ENCODE measurements at places on chromosomes 12 and 14.

DNA sequence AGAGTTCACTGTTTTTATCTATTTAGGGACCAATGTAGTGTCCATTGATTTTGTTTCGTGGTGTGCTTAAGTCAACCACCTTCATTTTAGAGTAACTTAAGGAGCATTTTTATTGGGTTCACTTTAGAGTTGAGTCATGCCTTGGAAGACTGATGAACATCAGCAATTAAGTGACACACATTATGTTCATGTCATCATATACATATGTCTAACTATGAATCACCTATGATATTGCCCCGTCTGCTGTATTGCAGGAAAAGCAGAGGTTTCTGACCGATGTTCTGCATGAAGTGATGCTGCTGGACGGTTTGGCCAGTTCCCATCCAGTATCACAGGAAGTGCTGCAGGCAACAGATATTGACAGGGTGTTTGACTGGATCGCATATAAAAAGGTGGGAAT is 227.1 kb downstream of the TRHDE start:
- DNase-seq = no peak

DNA sequence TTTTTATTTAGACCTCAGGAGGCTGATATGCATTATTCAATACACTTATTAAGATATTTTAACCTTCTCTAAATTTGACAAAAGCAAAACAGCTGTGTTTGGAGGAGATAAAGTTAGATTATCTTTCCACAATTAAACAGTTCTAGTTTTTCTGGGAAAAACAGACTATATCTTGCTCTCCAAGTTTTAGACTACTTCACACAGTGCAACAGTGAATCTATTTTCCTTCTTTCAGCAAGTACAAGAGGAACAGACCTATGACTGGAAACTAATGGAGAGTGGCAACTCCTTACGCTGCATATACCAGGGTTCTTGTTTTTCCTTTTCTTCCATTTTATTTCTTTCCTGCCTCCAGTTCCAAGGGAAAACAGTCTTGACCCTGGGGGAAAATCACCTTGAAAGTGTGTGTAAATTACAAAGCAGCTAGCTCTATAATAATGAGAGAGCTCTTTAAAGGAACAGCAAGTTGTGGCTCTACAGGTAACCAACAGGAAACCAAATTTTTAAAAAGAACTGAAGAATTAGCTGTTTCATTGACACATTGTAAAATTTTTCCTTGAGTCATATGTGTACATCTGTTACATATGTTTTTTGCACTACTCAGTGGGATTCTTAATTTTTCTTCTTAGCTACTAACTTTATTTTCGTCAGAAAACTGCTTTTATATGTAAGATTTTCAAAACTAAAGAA is 27.4 kb downstream of the DNM1L start:
- no peak for DNase-seq

DNA sequence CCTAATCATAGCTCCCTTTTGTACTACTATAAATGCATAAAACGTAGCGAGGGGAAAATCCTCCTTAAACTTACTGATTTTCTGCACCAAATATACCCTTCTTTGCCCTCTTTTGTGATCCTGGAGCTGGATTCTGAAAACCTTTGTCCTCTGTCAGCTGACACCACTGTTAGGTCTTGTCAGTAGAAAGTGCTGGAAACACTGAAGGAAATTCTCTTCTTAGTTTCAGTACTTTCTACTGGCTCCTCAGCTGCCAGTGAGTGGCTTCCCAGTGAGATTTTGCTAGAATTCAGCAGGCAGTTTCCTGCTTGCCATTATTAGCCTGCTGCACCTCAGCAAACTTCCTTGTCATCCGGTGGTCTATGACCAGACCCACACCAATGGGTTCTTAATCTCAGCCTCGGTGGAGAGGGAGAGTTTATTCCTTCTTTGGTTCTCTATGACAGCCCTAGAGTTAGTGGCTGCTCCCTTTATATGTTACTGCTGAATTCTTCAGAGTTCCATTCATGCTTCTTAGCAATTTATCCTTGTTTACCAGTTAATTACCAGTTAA is 476.2 kb downstream of the FSCB start:
- DNase-seq = peak; percentile 22

DNA sequence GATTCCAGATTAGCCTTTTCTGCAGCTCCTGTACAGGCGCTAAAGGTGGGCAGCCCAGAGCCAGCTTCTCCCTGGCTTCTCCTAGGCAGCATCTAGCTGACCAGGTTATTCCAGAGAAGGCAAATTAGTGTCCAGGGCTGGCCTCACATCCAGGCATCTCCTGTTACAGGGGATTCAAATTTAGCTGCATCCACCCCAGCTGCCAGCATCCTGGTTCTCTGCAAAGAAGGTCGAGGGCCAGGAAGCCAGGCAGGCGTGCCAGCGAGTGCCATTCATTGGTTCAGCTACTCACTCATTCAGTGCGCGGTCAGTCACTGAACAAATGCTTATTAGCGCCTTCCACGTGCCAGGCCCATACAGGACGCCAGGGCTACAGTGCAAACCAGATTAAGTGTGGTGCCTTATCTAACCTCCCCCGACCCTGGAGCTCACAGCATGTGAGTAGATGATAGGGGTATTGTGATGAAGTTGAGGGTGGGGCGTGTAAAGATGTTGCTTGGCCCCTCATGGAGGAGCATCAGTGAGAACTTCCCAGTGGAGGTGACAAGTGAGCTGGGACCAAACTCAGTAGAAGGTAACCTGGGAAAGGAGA is 15.7 kb upstream of the FAM222A start:
- no peak for DNase-seq

- no peak for DNase-seq
Observed at GRCh38 chr12:25262389-25263074, 11.8 kb upstream of the KRAS start.

GRCh38 chr12:25084816-25085215 is 110.1 kb downstream of the DNAI7 start:
- DNase-seq = peak; percentile 24

GRCh38 chr14:89351221-89351515 is 65.9 kb downstream of the FOXN3 start:
- no peak for DNase-seq

DNA sequence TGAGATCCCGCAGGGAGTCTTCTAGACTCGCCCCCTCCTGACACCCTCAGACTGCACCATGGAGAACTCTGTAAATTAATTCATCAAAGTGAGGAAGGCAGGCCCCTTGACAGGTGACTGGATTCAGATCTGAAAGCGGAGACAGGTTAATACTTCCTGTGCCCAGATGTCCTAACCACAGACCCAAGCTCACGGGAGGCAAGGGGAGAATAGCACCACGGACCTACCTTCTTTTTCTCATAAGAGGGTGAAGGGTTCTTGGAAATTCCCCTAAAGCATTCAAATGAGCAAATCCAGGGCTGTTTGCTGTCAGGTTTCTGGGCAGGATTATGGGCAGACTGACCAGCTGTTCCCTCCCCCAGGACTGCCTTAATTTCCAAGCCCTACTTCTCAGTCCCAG is 170.0 kb downstream of the ZFP36L1 start:
- no peak for DNase-seq

- no peak for DNase-seq
Observed at GRCh38 chr12:14605401-14605989, 37.8 kb upstream of the PLBD1 start.

DNA sequence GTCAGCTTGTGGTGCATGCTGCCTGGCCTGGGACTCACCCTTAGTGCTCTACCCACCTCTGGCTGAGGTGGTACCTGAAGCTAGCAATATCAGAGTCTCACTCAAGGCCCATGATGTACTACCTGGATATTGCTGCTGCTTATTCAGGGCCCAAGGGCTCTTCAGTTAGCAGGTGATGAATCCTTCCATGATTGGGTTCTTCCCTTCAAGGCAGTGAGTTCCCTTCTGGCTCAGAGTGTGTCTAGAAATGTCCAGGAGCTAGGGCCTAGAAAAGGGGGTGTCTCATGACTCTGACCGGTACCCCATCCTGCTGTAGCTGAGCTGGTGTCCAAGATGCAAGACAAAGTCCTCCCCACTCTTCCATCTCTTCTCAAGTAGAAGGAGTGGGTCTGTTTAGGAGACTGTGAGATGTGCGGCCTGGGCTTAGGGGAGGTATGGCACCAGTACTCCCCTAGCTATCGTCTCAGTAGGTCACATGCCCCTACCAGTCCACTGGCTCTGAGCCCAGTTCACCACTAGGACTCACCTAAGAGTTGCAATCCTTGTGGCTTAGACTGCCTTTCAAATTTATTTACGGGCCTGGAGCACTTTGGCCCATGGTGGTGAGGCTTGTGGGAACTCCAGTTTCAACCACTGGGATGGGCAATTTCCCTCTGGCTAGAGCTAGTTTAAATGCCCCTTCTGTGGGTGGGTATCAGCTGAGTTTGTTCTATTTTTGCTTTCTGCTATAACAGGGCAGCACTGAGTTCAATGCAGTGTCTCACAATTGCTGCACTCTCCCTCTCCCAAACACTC is 12.2 kb downstream of the PRORP start:
- DNase-seq = no peak

- no peak for DNase-seq
Observed at GRCh38 chr14:40694023-40694422, 912.7 kb upstream of the LRFN5 start.

- DNase-seq = peak; percentile 63
Observed at GRCh38 chr14:62179367-62180018, 417.3 kb downstream of the SNAPC1 start.

DNA sequence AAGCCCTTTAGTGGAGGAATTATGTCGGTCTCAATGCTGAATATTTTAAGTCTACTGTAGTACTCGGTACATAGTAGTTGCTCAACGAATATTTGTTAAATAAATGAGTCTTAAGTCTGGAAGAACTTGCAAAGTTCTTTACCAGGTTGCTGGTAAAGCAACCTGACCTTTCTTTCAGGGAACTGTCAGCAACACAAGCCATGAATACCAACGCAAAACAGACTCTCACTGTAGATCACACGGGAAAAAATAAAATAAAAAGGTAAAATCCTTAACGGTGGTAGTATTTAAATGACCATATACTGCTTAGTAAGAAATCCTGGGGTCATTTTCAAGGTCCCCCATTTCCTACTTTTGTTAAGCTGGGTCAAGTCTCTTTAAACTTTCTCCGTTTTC is 447 bp upstream of the NUBPL start:
- no peak for DNase-seq

- peak; percentile 53 for DNase-seq
Observed at GRCh38 chr14:79543967-79544697, 667.2 kb downstream of the DIO2 start.

DNA sequence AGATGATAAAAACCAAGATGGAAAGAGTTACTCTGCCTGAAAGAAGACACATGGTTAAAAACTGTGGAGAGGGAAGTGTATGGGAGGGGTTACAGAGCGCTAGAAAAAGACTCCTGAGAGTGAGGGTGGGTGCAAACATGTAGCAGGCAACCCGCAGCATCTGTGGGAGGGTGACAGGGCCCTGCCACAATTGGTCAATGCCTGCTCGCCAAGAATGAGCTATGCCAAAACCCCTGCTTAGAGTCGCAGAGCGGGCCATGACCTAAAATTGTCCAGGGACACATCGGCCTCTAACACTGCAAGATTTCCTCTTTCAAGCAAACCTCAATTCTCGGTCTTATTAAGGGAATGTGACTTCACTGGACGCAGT is 700 bp downstream of the PRKAG1 start:
- no peak for DNase-seq

DNA sequence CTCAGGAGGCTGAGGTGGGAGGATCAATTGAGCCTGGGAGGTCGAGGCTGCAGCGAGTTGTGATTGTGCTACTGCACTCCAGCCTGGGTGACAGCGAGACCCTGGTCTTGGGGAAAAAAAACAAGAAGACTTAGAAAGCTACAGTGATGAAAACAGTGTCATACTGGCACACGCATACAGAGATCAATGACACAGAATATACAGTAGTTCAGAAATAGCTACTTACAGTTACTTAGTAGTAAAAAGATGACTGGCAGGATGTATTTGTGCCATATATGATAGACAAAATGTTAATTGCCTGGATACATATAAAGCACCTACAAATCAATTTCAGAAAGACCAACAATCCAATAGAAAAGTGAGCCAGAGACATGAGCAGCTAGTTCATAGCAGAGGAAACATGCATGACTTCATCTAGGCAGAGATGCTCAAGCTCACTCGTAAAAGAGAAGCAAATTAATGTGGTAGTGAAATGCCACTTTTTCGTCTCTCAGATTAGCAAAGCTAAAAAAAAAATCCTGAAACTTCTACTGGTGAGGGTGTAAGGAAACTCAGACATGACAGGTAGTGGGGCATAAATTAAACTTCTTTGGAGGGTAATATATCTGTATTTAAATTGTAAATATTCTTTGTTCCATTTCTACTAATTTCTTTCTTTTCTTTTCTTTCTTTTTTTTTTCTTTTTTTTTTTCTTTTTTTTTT is 2.5 kb upstream of the ALDH2 start:
- no peak for DNase-seq

GRCh38 chr12:54266852-54267251 is 13.1 kb downstream of the CBX5 start:
- no peak for DNase-seq

- no peak for DNase-seq
Observed at GRCh38 chr12:55470088-55470829, at the start of gene OR6C70. Gene OR6C70 (minus strand): TSS chr12:55470138. CDS start chr12:55470138, 0 bp downstream.

DNA sequence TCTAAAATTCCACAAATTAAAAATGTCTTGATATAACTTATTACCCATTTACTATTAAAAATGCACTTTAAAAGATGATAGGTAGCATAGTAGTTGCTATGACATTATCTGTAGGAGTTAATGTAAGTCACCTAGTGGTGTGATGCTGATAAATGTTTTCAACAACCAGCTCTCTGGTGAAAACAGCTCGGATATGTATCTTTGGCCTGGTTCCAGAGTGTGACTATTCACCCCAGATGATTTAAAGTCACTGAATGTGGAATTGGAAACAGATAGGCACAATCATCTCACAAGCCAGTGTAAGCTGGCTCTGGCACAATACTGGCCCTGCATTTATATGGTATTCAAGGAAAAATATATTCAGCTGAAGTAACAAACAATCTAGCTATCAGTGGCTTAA is 9.2 kb upstream of the CCDC196 start:
- no peak for DNase-seq

GRCh38 chr12:22008196-22008595 is 37.8 kb upstream of the CMAS start:
- DNase-seq = no peak

GRCh38 chr12:130520784-130521183 is 183.1 kb downstream of the PIWIL1 start:
- DNase-seq = no peak

- DNase-seq = no peak
Observed at GRCh38 chr12:58725400-58726105, 194.8 kb downstream of the LRIG3 start.

DNA sequence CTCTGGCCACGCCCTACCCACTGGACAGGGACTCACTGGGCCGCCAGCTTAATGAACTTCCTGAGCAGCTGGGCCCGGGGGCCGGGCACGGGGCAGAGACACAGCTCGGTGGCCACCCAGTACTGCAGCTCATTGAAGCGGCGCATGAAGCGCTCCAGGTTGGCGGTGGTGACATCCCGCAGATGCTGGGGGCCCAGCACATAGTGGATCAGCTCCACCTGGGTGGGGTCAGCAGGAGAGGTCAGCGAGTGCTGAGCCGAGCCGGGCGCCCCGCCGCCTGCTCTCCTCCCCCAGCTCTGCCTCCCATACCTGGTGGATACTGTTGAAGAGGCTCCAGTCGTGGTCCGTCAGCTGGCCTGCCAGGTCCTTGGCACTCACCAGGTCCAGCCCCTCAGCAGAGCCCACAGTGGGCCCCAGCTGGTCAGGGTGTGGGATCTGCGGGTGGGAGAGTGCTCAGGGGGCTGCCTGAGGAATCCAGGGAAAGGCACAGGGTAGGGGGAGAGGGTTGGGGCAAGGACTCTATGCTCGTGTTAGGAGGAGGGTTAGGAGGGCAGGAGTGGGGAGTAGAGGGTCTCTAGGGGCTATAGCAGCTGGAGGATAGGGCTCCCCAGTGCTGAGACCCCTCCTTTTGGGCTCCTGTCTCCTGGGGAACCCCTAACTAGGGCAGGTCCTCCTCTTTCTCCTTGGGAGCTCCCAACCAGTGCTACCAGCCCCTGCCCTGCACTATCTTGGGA is 15.5 kb upstream of the ENDOU start:
- DNase-seq = no peak

All from iPS-NIHi11 (cell line).